NCI-H446 (cell line): ENCODE measurements at places on chromosomes 3 and 15.

- peak; percentile 81 for DNase-seq
These were observed at the start of gene ZBTB20 for GRCh38 chr3:115146418-115147328. ZBTB20 (minus strand) TSS chr3:115147288.

GRCh38 chr3:177968891-177969290, 567.3 kb upstream of the KCNMB2 start:
- DNase-seq, result no peak

GRCh38 chr3:71006810-71007785, 576.4 kb downstream of the FOXP1 start:
- no peak for DNase-seq

GRCh38 chr15:36313021-36313420, 266.4 kb upstream of the CDIN1 start:
- DNase-seq, result no peak

GRCh38 chr3:11562277-11562881, 81.3 kb downstream of the VGLL4 start:
- no peak for DNase-seq

DNA sequence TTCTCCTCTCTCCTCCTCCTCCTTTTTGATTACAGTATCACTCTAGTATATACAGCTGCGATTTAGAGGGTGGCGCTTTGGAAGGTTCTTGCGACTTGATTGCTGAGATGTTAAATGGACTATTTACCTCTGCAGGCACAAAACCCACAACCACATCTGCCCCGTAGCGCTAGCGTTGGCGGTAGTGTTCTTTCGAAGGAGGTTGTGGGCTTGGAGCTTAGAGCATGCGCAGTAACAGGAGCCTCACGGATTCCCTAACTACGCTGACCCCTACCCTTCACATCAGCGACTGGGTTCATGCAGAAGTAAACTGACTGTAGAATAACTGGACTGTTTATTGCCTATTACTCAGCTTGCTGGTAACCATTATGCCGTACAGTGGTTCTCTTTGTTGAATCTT, 58.0 kb downstream of the CGGBP1 start:
- DNase-seq, result no peak

GRCh38 chr3:184058029-184058428, 5.2 kb downstream of the HTR3C start:
- no peak for DNase-seq

GRCh38 chr3:106130384-106131198, 261.8 kb upstream of the CBLB start:
- no peak for DNase-seq

DNA sequence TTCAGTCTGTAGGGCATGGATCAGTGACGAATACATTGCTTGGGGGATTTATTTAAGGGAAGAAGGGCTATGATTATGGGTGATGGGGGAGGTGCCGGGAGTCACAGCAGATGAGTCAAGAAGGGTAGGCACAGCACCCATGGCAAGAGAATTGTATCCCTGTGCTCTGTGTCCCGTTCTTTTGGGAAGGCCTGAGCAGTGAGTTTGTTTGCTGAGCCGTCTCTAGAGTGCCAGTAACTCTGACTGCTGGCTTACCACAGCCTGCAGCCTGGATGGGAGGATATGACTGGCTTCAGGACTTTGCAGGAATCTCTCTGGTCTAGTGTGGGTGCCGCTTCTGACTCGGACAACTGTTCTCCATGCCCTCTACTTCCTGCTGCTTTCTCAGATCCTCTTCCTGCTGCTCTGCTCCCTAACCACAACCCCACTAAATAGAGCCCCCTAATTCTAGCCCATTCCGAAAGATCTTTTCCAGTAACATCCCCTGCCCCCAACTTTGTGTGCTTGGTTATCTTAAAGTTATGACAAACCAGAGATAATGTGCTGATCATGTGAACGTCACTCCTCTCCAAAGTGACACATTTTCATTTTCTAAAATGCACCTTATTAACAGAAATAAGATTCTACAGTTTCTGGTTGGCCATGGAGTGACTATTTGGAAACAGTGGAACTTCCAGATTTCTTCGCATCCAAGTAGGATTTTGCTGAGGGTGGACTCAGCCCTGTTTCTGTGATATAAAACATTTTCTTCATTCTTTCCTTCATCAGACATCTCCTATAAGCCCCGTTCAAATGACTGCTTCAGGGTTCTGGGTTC, 239.0 kb downstream of the SLCO3A1 start:
- DNase-seq, result no peak
